AML-193 (cell line): ENCODE measurements at places on chromosomes 2 and 18.

- DNase-seq, result no peak
These were observed 78.1 kb upstream of the YWHAQ start for GRCh38 chr2:9708683-9709538.

- no peak for DNase-seq
These were observed 15.0 kb upstream of the CPS1 start for GRCh38 chr2:210541290-210541902.

- DNase-seq, result no peak
These were observed 48.6 kb upstream of the RBM44 start for GRCh38 chr2:237749961-237750360.

GRCh38 chr2:71563872-71564271 is 110.5 kb downstream of the DYSF start:
- DNase-seq, result no peak

DNA sequence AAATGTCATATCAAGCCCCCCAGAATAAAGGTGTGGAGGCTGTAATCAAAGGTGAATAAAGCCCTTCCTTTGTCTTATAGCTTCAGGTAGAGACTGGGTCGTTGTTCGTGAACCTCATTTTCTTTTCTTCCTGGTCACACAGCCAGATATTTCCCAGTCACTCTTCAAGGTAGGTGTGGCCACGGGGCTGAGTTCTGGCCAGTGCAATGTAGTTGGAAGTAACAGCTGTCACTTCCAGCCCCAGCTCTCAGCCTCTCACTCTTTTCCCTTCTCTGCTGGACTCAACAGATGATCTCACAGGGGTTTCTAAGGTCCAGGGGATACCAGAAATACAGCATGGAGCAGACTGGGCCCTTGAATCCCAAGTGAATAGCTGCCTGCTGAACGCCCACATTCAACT is 15.8 kb upstream of the TRPM8 start:
- no peak for DNase-seq

- DNase-seq, result no peak
These were observed 677.5 kb upstream of the FSHR start for GRCh38 chr2:49831698-49832367.

DNA sequence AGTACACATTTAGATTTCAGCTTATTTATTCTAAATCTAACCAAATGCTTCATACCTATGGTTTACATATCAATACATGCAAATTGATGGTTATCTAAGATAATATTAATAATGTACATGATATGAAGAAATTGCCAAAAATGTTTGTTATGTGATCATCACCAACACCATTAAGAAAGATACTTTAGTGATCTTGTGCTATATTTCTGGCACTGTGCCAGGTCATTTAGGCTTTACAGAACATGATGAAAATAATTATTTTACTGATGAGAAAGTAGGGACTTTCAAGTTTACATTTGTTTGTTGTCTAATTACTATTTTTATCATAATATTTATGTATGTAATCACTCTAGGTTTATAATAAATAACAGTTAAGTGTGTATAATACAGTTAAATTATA is 158.3 kb downstream of the GULP1 start:
- no peak for DNase-seq

GRCh38 chr2:204315236-204315662 is 230.0 kb upstream of the PARD3B start:
- DNase-seq, result no peak

- DNase-seq, result no peak
These were observed 793.0 kb upstream of the ID2 start for GRCh38 chr2:7888876-7889275.

DNA sequence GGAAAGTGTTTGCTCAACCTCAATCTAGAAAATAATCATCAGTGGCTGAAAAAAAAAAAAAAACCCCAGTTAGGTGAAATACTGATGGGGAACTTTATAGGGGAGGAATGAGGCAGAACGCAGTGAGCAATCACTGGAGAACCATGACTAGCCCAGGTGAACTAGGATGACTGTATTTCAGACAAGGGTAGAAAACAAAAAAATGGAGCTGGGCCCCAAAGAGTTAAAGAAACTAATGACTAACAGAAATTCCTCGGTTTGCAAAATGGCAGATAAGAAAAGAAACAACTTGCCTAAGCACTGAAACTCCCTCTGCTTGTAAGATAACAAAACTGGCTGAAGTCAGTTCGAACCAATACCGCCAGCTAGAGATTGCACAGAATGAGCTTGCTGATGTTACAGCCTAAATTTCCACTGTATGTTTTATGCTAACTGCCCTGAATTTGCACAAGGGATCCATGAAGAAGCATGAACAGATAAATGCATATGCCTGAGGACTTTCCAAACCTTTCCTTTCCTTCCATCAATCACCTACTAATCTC is 245.9 kb downstream of the METTL4 start:
- no peak for DNase-seq

- no peak for DNase-seq
These were observed 51.4 kb upstream of the IL1R1 start for GRCh38 chr2:102091121-102091520.

DNA sequence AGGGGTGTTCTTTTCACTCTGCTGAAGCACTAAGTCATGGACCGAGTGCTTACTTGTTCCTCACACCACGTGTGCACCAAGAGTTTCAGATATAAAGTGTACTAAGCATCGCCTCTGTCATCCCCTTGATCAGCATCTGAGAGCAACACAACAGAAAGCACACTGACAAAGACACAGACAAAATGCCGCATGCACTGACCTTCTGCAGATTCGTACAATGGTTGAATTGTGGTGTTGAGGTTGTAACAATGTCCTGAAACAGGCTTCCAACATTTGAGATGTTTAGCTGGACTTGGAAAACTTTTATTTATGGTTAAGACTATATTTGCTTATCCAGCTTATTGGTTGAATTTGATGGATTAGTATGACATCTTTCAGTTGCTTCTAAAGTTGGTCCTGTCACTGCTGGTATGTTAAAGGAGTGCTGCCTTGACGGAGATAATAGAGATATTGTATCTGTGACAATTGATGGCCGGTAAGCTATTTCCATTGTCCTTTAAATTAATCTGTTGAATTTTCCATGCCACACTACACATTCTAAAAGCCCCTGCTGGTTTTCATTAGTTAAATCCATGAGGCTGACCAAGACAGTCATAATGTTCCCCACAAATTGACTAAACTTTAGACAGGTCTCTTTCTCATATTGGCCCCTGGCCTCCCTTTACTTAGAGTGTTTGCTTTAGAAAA is 99.9 kb downstream of the CBLN2 start:
- no peak for DNase-seq

DNA sequence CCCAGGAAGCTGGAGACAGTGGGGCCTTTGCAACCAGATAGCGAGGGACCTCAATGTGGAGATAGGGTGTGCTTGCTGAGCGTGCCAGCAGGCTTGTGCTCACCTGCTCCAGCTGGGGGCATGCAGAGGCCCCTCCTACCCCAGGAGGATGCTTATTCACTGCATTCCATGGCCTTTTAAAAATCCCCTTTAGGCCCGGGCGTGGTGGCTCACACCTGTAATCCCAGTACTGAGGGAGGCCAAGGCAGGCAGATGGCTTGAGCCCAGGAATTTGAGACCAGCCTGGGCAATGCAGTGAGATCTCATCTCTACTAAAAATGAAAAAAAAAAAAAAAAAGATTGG is 54.5 kb downstream of the ODC1 start:
- no peak for DNase-seq

DNA sequence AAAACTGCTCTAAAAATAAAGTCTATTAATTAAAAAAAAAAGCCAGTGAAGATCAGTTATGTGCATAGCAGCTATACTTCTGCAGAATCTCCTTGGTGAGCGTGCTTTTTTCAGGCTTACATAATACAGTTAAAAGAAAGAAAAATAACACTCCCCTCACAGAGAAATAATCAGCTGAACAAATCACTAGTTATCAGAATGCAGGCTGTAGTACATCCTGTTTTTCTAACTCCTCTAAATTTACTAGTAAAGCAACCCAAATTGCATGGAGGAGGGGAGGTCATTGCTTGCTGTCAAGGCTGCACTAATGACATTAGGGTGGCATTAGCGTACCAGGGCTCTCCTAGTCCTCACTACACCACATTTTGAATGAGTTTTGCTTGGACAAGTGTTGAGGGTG is 192.2 kb downstream of the PLCL1 start:
- DNase-seq, result no peak

DNA sequence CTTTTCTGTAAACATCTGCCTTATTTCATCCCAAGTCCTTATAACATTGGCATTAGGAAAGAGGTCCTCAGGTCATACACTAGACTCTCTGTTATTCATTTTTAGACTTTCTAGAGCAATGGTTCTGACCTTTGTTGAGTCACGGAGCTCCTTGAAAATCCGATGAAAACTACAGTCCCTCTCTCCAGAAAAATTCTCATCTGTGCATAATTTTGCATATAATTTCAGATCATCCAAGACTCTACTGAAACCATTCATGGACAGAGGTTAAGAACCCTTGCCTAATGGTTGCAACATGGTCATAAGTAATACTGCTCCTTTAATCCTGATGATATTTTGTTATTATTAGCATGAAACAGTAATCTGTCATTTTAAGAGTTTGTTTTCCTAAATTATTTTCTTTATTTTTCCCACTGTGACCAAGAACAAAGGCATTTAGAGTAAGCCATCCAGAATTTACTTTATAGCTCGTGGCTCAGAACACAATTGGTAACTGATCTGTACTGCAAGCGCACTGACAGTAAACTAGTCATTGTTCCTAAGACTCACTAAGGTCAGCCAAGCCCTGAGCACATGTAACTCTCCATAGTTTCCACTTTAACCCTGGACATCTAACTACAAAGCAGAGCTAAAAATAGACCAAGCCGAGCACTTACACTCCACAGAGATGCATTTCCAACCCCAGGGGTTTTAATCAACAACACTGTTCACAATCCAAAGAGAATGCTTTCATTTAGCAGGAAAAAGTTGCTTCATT is 8.4 kb downstream of the MYOM1 start:
- no peak for DNase-seq

- no peak for DNase-seq
These were observed 1.2 kb upstream of the NPAS2 start for GRCh38 chr2:100818606-100819369.

DNA sequence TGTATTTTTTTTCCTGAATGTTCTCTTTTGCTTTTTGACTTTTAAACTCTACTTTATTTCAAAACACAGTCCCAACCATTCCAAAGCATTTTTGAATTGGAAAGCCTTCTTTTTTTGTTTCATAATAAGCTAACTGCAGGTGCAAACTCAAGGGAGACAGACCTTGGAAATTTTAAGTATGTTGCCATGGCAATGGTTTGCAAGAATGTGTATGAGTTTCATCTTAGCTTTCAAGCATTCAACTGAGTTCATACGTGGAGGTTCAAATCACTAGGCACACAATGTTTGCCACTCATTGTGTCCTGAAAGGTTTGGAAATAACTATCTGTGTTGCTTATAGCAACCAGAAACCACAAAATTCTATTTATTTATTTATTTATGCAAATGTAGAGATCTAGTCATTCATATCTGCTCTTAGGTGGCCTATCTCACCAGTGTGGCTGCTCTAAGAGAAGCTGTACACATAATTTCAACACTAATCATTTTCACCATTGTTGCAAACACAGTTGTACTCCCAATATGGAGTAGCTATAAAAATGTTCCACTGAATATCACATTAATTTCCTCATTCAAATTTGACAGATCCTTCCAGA is 805.7 kb upstream of the FSHR start:
- DNase-seq, result no peak

DNA sequence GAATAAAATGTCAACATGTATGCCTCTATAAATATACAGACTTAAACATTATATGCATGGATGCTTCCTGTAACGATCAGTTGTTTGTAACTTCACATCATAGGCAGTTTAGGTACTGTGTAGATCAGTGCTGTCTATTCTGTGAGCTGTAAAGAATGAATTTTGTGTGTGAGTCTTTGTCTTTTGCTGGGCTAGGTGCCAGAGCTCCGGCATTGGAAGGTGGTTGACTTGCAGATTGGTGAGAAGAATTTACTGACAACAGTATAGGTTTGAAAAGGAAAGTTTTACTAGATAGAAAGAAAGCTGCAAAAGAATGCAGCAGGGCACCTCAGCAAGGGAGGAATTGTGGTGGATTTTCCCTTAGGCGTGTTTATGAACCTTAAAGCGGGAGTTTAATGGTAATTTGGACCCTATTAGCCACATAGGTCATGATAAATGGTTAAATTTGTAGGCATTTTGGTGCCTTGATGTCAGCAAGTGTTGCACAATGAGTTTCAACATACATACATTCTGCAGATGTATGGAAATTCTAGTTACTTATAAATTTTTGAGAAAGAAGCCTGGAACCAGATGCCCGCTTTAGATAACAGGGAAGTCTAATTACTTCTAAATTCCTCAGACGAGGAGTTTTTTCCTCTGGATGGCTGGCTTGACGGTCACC is 6.7 kb upstream of the QPCT start:
- no peak for DNase-seq

DNA sequence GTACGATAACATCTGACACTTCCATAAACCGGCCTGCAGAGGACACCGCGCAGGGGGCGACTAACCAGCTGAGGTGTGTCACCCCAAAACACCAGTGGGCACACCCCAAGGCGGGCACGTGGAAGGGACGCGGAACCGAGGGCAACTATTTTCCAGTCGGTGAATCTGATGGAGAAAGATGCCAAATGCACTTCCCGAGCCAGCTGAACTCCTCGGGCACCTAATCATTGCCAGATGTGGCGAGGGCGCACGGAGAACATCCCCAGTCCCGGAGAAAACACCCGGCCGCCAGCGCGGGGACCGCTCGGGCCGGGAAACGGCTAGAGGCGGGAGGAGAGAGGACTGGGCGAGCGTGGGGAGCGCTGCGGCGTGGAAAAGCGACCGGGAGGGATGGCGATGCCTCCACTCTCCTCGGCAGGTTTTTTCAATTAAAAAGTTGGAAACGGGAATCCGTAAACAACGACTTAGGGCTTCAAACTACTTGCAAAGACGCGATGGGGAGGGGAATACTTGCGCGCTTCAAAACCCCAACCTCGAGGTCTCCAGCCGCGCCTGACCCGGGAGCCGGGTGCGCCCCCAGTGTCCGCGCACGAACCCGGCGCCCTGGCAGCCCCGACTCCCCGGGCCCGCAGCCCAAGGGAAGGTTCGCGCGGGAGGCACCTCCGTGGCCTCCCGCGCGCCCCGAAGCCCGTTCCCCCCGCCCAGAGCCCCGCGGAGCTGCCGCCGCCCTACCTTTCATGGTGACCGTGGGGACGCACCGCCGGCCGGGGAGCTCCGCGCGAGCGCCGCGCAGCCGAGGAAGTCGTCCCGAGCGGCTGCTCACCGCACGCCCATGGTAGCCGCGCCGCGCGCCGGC is 497 bp downstream of the COLEC12 start:
- no peak for DNase-seq

- no peak for DNase-seq
These were observed 22.3 kb downstream of the COL4A3 start for GRCh38 chr2:227186751-227187150.
